A549 (cell line): ENCODE measurements at places on chromosomes 2 and 18. TPM values are rescaled to one million over a fixed set of nuclear protein-coding genes. Genes with fewer than 3 reads are reported as not detected.

Gene REG1B
- polyA plus RNA-seq: not detected in 3 replicates

GRCh38 chr2:187118331-187119099, 269.5 kb upstream of the ZSWIM2 start:
- DNase-seq: no peak

Gene IL37
- polyA plus RNA-seq: not detected in 3 replicates

DNA sequence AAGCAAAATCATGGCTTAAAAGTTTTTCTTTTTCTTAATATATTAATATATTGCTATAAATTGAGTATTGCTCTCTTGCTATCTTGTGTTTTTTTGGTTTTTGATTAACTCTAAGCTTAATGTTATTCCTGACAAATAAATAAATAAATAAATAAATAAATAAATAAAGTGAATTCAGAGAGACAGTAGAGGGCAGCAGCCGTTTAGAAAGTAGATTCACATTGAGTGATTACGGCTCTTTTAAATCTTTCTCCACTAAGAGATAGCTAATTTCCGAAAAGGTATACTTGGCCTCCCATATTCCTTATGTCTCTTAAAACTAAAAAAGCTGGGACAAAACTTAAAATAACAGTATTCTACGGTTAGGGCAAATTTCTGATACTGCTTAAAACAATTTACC, 34.3 kb downstream of the MSH2 start:
- DNase-seq: peak; percentile 40

DNA sequence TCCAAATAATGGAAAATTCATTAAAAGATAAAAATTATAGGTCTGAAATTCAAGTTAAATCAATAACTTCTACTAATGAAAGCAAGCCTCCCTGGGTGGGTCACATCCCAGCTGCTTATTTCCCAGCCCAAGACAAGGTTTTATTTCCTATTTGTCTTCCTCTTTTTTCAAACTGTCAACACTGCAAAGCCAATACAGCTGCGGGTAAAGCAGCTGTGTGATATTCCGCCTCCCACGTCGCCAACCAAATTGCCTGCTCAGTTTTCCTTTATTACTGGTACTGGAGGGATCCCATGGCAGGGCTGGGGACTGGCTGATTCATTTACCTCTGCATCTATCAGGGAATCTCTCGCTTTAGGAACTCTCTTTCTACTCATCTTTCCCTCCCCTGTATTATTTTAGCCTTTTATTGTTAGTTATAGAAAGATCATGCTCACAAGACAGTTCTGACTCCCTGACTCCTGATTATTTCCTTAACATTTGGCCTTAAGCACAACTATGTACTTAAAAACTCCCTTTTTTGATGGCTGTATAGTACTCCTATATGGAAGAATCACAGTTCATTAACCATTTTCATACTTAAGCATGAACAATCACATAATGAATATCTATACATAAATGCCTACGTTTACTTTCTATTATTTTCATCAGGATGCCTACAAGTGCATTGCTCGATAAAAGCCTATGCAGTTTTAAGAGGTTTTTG, 253.1 kb downstream of the CDCA7 start:
- no peak for DNase-seq

DNA sequence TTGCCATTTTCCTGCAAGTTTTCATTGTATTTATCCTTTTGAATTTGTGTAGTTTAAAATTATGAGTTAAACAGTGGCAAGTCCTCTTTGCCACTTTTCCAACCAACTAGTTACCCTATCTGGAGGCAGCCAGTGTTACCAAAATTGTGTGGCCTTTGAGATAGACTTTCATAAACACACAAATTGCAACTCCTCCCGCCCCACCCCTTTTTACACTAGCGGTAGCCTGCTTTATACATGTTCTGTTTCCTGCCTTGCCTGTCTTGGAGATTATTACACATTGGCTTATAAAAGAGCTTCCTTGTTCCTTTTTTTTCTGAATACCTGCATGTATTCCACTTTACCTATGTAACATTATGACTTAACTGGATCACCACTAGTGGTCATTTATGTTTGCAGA, 56.5 kb downstream of the RPIA start:
- DNase-seq: no peak

DNA sequence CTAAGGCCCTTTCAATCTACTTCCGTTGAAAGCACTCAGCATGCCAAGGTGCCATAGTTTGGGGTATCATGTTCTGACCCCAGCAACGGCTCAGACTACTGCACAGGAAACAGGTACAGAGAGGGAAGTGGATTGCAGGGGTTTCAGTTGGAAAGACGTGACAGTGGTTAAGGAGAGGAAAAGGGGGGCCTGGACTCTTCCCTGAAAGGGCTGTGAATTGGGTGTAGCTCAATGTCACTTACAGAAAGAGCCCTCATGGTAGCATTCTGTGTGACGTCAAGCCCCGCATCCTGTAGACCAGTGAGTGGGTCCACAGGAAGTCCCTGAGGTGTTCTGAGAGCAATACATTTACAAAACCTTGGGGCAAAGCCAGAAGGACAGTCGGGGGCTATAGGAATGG, 121.5 kb upstream of the GYPC start:
- DNase-seq: no peak

DNA sequence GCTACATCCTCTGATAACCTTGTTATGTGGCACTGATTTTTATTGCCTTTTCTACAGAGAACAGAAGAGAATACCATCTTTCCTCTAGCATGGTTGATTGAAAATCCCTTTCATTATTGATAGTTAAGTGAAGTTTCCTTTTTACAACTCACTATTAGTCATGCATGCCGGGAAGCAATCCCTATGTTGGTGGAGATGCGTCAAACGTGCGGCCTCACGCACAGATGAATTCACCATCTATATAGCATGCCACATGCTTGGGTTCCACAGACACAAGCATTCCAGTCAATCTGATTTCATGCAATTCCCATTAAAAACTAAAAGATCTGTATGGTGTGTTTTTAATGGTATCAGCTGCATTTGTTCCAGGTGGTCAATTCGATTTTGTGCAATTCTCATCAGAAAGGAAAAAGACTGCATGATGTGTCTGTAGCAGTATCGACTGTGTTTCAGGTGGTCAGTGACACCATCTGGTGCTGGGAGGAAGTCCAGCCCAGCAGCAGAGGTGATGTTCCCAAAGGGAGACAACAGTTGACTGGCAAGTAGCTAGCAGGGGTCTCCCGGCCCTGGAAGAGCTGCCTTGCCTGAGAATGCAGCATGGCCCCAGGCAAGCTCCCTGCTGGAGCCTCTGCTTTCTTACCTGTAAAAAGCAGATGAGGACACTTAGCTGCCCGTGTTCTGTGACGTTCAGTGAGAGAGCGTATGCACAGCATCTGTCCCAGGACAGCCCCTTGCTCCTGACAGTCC, 151.3 kb upstream of the NCK2 start:
- DNase-seq: no peak
